Transverse colon (tissue), 4 donors: ENCODE measurements at places on chromosomes 16 and 17. TPM values are rescaled to one million over a fixed set of nuclear protein-coding genes. Genes with fewer than 3 reads are reported as not detected.

- DNase-seq: no peak
These were observed 175.2 kb upstream of the SALL1 start for GRCh38 chr16:51326131-51326856.

DNA sequence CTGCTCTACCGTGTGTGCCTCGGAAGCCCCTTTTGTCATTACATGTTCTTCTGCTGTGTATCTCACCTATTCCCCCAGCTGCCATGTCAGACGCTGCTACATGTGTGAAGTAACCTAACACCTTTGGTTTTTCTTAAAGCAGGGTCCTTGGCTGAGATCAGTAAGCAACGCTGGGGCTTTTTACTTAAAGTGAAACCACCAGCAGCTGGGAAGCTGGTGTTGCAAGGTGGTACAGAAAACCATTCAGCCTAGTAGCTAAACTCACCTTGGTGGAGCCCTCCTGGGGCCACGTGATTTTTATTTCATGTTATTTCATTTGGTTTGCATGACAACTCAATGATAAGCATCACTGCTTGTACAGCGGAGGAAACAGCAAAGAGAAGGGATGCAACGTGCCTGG lies 62.6 kb downstream of the PLCG2 start:
- DNase-seq: no peak

Gene AGRP
- total RNA-seq: not detected

Gene ACSF2
- total RNA-seq: 167 TPM

DNA sequence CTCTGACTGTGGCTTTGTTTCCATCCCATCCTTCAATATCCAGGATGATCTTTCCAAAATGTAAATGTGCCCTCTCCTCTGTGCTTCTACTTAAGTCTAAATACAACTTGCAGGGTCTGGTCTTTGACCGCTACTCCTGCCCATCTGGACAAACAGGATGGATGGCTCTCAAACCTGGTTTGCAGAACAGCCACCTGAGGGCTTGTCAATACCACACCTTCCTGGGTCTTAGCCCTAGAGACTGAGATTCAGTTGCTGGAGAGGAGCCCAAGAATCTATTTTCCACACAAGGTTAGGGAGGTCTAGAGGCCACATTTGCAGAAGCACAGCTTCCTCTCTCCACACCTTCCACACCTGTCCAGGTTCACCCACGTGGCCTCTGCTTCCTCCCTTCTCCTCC lies 1.9 kb upstream of the GRB7 start:
- no peak for DNase-seq

DNA sequence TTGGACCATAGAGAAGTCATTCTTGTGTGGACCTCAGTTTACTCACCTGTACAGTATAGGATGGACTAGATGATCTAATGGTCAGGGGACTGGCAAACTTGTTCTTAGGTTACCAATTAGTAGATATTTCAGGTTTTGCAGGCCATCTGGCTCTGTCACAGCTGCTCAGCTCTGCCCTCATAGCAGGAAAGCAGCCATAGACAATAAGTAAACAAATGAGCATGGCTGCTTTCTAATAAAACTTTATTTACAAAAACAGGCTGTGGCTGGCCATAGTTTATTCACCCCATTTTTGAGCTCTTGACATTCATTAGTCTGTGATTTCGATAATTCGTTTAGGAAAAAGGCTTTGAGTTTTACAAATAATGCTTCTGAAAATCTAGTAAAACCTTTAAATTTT lies 12.7 kb downstream of the BPTF start:
- DNase-seq: no peak

Gene GP1BA
- not detected for total RNA-seq

GRCh38 chr16:4360538-4361021 lies 9.5 kb upstream of the PAM16 start:
- no peak for DNase-seq

GRCh38 chr17:13933441-13934276 lies 135.6 kb upstream of the COX10 start:
- DNase-seq: no peak

- DNase-seq: peak; percentile 50
These were observed 331.3 kb downstream of the SEC14L1 start for GRCh38 chr17:77471984-77472461.

- no peak for DNase-seq
These were observed 55.3 kb downstream of the SOCS3 start for GRCh38 chr17:78304549-78305037.

- DNase-seq: no peak
These were observed 55.5 kb upstream of the RPL38 start for GRCh38 chr17:74147966-74148365.

DNA sequence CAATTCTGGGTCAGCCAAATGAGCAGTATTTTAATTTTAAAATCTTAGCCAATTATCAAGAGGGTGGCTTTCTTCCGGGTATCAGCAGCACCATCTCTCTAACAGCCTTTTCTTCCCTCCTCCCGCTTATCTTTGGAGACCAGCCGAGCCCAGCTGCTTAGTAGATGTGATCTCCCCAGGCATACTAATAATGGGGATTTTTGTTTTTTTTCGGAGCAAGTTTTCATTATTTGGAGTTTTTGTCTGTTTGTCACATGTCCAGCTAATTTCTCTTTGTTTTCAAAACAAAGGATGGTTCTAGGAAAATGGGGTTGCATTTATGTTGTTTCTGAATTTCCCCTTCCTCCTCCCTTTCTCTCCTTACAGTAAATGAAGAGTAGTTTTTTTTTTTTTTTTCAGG lies 170.5 kb upstream of the MPHOSPH6 start:
- no peak for DNase-seq

DNA sequence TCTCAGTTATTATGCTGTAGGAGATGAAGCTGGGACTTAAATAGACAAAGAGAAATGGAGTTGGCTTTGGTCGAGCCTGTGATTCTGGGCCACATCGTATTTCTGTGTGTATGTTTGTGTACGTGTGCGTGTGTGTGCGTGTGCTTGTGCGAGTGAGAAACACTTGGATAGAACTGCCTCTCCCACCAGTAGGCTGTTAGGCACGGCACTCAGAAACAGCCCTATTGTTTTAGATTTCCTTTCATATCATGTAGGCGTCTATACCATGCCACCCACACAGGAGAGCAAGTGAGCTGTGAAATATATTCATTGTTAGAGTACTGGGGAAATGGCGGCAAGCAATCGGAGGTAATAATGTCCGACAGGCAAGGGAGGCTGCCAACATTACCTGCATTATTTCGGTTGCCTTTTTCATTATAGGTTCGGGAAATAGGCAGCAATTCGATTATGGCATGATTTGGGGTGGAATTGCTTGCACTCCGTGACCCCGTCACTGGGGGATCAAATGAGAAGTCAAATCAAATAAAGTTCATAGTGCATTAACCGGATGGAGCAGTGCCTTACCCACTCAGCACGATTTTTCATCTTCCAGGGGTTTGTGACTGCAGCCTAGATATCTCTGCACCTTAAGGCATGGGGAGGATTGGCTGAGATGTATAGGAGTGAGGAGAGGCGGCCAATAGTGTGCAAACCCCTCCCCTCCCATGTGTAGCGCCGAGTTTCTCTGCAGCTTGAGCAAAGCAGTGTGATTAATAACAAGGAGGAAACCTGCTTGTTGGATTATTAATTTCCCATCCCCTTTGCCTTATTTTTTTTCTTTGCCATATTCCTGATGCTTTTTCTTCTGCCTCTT lies 89.6 kb downstream of the RBFOX1 start:
- no peak for DNase-seq

DNA sequence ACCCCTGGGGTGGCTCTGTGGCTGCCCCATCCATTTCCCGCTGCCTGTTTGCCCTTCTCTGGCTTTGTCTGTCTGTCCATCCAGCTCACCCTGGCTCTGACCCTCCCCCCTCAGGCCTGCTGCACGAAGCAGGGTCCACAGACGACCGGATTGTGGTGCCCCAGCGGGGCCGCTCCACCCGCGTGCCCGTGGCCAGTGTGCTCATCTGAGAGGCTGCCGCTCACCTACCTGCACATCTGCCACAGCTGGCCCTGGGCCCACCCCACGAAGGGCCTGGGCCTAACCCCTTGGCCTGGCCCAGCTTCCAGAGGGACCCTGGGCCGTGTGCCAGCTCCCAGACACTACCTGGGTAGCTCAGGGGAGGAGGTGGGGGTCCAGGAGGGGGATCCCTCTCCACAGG lies 761 bp upstream of the LAT start:
- no peak for DNase-seq

DNA sequence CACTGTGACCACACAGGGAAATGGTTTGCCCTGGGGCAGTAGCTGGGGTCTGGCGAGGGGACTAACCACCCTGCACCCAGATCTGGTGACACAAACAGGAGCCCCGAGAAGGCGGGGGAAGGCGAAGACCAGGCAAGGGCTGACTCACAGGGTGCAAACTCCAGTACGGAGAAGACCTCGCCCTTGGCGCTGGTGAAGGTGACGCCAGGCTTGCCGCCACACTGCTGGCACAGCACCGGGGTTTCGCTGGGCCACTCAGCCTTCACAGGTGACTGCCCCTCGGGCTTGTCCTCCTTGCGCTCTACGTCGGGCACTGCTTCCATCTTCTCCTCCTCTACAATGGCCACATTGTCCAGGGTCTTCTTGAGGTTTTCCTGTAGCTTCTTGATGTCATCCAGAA lies 11.6 kb downstream of the SPHK1 start:
- no peak for DNase-seq

Gene TEX19
- not detected for total RNA-seq

- peak; percentile 72 for DNase-seq
These were observed 3.9 kb upstream of the NLRC5 start for GRCh38 chr16:56985288-56985961.

DNA sequence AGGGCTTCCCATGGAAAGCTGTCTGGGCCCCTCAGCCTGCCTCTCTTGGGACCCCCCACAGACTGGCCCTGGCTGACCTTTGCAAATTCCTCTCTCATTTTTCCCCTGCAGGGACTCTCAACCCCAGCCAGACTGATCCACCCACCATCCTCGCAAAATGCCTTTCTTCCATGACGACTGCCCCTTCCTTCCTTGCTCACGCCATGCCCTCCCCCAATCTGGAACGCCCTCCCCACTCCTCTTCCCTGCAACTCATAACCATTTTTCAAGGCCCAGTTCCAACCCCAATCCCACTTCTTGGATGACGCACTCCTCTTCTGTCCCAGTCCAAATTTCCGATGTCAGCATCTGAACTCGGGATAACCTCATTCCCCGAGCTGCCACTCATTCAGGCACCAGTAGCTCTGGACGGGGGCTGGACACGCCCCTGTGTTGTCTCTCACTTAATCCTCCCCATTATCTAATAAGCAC lies 1.3 kb upstream of the DNAI2 start:
- DNase-seq: no peak

DNA sequence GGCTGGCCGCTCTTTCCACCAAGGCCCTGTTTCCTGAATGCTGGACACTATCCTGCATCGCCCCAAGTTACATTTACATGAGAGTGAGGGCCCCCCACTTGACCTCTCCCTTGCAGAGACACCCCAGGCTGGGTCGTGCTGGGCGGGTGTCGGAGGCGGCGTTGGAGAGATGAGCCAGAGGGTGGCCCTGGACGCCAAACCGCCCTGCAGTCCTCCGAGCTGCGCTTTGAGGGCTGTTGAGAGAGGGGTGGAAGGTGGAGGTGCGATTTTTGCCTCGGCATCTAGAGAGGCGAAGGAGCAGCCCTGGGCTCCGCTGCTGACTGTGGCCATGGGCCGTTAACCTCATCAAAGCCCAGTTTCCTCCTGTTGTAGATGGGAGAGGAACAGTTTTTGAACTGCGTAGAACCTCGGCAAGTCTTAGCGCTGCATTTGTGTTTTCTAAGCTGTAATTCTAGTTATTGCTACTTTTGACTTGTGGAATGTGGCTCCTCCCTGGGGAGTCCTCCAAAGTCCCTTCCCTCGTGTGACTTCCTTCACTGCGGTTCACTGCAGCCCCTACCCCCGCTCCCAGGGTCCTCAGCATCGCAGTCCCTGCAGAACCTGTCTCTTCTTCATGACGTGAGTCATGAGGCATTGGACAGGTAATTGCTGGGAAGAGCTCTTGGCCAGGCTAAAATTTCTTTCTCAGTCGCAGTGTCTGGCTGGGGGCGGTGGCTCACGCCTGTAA lies 986 bp upstream of the ELOB start:
- peak; percentile 39 for DNase-seq

Gene SMPD3
- 51.1 TPM for total RNA-seq

Gene GSDMA
- not detected for total RNA-seq

GRCh38 chr16:10103118-10103517 lies 79.1 kb downstream of the GRIN2A start:
- no peak for DNase-seq

GRCh38 chr17:57110152-57110542 lies 25.1 kb downstream of the AKAP1 start:
- DNase-seq: no peak

GRCh38 chr17:27306276-27306835 lies 12.4 kb downstream of the WSB1 start:
- DNase-seq: no peak

Gene SOCS7
- 10.8 TPM for total RNA-seq

GRCh38 chr17:1766382-1767135 lies 4.7 kb downstream of the SERPINF1 start:
- DNase-seq: no peak

DNA sequence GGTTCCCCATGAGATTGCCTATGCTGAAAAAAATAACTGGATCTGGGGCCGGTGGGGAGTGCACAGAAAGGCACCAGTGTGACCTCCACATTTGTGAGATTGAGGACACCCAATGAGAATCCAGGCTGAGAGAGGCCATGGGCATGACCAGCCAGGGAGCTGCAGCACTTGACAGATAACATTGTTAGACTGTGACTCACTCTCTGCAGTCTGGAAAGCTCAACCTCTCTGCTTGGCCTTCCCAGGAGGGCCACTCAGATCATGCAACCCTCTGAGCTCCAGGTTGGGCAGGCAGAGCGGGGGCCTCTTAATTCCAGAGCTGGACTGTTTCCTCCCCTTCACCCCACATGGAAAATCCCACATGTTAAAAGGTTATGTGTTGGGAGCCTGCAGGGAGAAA lies 30.1 kb downstream of the FZD2 start:
- no peak for DNase-seq

- no peak for DNase-seq
These were observed 6.9 kb downstream of the IFT20 start for GRCh38 chr17:28328325-28328724.

Gene ZNF75A
- 22.4 TPM for total RNA-seq

Gene ENO3
- total RNA-seq: 9.3 TPM

Gene HOXB3
- 38.2 TPM for total RNA-seq

Gene SHISA6
- total RNA-seq: not detected

Gene EXOC3L1
- total RNA-seq: 3.0 TPM

DNA sequence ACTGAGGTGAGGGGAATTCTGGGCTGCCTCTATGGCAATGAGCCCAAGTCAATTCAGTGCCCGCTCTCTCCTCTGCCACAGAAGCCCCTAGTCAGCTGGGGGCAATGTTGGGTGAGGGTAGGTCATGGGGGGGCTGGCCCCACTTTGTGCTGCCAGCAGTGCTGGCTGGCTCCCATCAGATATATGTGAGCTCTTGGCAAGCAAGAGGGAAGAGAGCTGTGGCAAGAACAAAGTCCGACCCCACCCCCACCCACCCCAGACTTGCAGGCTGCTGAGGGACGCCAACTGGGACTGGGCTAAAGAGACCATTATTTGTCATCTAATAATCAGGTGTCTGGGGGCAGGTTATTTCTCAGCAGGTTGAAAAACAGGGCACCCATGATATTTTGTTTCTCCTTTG lies 89.4 kb downstream of the YPEL2 start:
- DNase-seq: no peak

GRCh38 chr17:57676543-57676942 lies 68.6 kb downstream of the CCDC182 start:
- DNase-seq: no peak

- no peak for DNase-seq
These were observed 1.9 kb upstream of the STUB1 start for GRCh38 chr16:678209-678857.
